Gastroesophageal sphincter (tissue), 4 donors: ENCODE measurements at places on chromosomes 6 and 20.

DNA sequence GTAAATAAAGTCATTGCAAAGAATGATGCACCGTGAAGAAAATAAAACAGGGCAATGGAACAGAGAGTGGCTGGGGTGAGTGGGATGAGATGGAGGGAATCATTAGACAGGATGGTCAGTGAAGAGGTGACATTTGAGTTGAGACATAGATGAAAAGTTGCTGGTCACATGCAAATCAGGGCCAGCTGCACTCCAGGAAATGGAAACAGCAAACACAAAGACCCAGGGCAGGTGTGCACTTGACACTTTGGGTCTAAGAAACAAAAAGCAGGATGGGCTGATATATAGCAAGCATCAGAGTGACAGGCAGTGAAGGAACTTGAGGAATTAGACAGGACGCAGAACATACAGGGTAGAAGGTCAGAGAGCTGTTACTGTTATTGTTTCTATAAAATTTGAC lies 171.5 kb upstream of the RIPOR2 start:
- ATAC-seq, result no peak

DNA sequence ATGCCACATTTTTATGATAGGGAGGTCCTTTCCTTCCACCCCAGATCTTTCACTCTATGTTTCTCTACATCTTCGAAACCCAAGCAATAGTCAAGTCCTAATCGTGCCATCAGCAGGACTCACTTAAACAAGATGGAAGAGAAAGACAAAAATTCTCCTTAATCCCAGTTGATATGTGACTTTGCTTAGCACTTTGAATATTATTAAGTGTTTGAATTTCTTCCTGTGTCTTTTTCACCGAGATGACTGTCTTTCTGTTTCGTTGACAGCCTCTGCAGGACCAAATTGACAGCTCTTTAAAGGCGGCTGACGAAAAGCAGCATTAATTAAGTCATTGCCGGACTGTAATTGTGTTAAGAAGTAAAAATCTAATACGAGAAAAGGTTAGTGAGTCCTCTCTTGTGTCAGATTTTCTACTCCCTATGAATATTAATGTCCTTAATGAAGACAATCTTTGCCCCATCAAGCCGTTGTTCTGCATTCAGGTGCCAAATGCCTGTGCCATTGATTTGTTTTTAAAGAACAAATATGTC lies 208.8 kb upstream of the TSHZ2 start:
- ATAC-seq, result no peak

DNA sequence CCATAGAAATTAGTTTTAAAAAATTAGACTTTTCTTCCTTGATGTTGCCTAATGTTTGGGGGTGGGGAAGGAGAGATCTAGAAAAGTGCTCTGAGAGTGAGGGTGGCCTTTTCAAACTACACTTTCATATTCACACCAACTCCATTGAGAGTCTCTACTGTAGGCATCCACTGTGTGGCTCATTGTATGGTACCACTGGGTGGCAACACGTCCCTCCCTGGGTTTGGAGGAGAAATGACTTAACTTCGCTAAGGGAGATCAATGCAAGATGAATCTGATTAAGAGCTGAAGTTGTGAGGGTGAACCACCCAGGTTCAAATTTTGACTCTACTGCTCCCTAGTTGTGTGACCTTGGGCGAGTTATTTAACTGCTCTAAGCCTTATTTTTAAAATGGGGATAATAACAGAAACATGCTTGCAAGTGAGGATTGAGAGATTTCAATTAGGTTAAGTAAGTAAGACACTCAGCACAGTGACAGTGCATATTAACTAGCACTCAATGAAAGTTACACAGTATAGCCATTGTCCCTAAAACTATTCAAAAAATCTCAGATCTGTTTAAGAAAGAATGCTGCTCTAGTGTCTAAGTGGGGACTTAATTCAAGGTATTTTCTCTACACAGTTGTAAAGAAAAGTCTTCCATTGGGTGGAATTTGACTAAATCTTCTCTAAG lies 193.5 kb upstream of the CNR1 start:
- ATAC-seq, result no peak

- ATAC-seq, result no peak
Observed at GRCh38 chr20:62980380-62980960, 26.3 kb downstream of the BHLHE23 start.

DNA sequence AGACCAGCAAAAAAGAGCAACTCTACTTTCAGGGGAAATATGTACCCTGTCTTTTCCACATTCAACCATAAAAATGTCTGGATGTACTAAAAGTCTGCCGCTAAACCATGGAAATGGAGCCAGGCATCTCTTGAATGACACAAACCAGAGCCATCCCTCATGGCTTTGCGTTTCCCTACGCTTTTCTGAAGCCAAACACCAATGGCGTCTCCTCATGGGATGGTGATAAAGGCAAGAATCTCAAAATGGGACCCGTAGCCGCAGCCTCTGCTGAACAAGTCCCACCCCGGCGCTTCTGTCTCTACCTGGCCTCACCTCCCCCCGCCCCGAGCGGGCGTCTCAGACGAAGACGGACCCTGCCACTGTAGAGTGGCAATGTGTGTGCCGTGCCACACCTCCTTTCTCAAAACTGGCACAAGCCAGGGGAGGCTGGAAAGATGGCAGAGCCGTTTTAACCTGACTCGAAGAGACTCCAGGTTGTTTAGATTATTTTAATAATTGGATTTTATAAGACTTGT lies 80.3 kb upstream of the AFDN start:
- ATAC-seq, result no peak

DNA sequence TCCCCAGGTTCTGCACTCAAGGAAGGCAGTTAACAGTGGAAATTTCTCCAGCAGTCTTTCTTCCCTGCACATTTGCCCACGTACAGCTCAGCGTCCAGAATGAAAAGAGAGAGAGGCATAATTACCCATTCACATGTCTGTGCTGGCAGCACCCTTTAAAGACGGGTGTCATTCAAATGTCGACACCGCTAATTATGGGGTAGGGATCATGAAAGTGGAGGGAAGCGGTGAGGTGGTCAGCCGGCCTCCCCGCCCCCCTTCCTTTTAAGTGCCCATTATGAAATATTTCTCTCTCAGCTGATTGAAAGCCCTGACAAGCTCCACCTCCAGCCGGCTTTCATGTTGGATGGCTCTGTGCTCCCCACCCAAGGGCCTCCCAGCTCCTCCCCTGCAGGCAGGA lies 246.1 kb downstream of the BMP7 start:
- no peak for ATAC-seq

GRCh38 chr6:50185006-50185405 lies 135.3 kb upstream of the DEFB112 start:
- no peak for ATAC-seq

DNA sequence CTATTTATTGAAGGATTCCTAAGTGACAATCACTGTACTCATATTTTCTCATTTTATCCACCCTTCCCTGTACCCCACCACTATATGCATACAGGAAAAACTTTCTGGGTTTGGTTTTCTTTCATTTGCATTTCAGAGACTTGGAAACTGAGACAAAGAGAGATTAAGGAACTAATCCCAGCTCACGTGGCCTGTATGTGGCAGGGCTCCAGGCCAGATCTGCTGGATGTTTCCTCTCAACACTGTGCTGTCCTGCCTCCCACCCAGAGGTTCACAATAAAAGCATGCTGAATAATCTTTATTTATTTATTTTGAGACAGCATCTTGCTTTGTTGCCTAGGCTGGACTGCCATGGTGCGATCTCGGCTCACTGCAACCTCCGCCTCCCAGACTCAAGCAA lies 50.2 kb downstream of the CEP162 start:
- no peak for ATAC-seq

DNA sequence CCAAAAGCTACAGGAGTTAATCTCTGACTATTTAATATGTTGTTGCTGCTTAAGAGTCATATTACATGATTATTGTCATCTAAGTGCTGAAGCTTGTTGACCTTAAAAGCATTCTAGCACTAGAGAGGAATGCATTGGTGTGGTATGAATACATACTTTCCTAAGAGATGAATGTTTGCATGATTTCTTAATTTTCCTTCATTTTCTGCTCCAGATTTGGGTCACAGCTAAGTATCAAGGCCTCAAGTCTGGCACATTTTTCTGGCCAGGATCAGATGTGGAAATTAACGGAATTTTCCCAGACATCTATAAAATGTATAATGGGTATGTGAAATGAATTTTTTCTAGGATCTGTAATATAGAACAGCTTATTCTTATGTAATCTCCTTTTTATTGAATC lies 53.6 kb downstream of the ENPP1 start:
- ATAC-seq, result no peak

GRCh38 chr6:100370265-100370664 lies 94.5 kb downstream of the SIM1 start:
- no peak for ATAC-seq

DNA sequence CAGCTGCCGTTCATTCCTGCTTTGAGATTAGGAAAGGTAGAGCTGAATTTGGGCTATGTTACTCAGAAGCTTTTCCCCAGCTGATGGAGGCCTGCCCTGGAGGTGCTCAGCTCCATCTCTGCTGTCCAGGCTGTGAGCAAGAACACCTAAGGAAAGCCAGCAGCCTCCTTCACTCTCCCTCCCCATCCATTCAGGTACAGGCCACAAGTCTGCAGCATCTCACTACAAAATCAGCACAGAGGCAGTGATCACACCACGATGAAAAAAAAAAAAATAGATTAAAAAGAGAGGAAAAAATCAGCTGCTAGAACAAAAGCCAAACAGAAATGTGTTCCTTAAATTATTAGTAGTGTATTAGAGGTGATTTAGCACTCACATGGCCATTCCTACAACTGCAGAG lies 515.0 kb downstream of the CDH26 start:
- ATAC-seq, result no peak

GRCh38 chr20:39968495-39968894 lies 720.5 kb downstream of the MAFB start:
- no peak for ATAC-seq

GRCh38 chr6:21996425-21997118 lies 300.3 kb downstream of the PRL start:
- no peak for ATAC-seq

- no peak for ATAC-seq
Observed at GRCh38 chr6:156879186-156879585, 102.0 kb downstream of the ARID1B start.

- ATAC-seq, result no peak
Observed at GRCh38 chr6:34930221-34930620, 41.2 kb downstream of the ANKS1A start.

- no peak for ATAC-seq
Observed at GRCh38 chr6:41157323-41157722, 3.2 kb upstream of the TREML1 start.

- ATAC-seq, result no peak
Observed at GRCh38 chr20:35643045-35643444, 21.7 kb downstream of the CPNE1 start.

- no peak for ATAC-seq
Observed at GRCh38 chr6:111668410-111668809, 62.7 kb upstream of the TRAF3IP2 start.

- ATAC-seq, result no peak
Observed at GRCh38 chr20:45970646-45971424, 1.2 kb downstream of the ZNF335 start.

GRCh38 chr20:6122111-6122872 lies 538 bp downstream of the FERMT1 start:
- ATAC-seq, result peak; percentile 42

DNA sequence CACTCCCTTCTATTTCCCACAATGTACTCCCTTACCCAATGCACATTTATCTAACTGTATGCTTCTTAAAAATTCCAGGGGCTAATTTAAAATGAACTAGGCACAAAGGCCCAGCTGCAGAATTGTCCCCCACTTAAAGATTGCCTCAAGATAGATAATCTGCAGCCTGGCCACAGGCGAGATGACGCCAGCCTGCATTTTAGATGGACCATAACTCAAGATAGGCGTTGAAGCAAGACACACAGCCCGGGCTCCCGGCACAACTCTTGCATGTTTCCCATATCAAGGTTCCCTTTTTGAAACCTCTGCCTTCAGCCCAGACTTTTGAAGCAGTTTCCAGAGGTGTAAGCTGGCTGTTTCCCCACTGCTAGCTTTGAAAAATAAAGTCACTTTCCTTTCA lies 3.2 kb upstream of the REPS1 start:
- no peak for ATAC-seq

DNA sequence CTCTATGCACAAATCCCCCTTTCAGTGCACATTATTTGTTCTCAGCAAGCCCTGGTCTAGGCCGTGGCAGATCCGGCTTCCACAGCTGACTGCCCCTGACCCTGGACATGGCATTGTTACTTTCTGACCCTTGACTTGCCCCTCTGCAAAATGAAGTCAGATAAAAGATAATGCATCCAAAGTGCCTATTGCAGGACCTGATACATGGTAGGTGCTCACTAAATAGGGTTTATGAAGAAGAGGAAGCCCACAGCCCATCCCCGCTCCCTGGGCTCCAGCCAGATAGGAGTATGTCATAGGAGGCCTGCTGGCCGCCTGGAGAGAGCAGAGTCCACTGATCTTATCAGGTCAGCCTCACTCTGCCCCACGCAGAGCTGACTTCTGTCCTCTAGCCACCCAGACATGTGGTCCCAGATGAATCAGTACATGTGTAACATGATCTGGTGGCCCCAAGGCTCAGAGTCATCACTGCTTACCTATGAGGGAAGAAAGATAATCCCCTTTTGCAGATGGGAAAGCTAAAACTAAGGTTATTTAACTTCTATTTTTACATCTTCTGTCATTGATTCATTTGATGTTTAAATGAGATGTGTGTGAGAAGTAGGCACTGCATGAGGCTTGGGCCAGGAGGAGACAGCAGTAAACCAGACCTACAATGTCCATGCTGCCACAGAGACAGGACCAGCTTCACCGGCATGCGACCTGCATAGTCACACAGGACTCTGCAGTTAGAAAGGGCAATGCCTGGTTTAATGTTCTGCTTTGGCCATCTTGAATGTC lies 20.4 kb downstream of the MAFB start:
- no peak for ATAC-seq

DNA sequence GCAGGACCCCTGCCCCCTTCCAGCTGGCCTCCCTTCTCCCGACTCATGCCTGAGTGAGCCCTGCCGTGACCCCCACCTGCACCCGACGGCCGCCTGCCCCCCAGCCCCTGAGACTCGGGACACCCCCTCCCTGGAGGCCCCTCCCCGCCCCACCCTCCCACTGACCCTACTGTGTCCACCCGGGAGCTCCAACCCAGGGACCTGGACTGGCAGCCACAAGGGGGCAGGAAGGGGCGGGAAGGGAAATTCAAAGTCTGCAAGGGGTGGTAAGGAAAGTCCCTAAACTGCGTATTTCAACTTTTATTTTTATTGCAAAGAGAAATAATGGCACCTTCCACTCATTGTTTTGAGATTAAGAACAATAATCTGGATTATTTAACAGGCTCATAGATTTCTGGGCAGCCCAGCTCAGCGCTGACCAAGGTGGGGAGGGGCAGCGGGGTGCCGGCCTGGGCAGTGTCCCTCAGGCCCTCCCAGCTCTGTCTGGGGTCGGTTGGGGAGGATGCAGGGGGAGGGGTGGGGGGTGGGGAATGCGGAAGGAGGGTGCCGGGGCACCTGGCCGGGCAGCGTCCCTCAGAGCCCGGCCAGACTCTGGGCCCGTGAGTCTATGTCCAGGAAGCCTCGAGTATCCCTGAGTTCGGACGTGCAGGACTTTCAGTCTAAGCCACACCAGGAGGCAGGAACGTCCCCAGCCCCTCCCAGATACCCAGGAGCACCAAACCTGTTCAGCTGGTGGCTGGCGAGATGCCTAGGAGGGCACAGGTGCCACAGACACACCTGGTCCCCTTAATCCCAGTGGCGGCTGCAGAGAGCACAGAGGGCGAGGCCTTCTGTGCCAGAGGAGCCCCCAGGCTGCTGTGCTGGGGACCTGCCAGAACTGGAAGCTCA lies 1.3 kb upstream of the PTK6 start:
- ATAC-seq, result peak; percentile 6

- ATAC-seq, result no peak
Observed at GRCh38 chr6:41373919-41374617, 38.7 kb downstream of the NCR2 start.

GRCh38 chr20:49935746-49936152 lies 448 bp upstream of the RNF114 start:
- ATAC-seq, result peak; percentile 19

- no peak for ATAC-seq
Observed at GRCh38 chr6:129920103-129920798, 59.1 kb upstream of the TMEM244 start.
